ENCODE measurements at places on chromosomes 4 and X.
A peak's percentile ranks its signal among the peaks of the same experiment; 100 is the strongest.

GRCh38 chrX:3962511-3963311, 249.3 kb upstream of the PRKX start:
- DNase-seq: no peak

DNA sequence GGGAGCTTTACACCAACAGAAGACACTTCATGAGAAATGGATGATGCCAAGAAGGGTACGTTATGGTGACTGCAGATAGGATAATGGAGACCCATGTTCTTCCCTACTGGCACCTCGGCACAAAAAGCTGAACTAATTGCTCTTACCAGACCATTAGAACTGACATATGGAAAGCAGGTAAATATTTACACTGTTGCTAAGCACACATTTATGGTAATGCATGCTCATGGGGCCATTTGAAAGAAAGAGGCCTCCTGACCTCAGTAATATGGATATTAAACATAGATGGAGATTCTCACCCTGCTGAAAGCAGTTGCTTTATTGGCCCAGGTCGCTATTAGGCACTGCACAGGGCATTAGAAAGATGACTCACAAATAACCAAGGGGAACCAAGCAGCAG, 1759.6 kb downstream of the C4orf33 start:
- no peak for DNase-seq

DNA sequence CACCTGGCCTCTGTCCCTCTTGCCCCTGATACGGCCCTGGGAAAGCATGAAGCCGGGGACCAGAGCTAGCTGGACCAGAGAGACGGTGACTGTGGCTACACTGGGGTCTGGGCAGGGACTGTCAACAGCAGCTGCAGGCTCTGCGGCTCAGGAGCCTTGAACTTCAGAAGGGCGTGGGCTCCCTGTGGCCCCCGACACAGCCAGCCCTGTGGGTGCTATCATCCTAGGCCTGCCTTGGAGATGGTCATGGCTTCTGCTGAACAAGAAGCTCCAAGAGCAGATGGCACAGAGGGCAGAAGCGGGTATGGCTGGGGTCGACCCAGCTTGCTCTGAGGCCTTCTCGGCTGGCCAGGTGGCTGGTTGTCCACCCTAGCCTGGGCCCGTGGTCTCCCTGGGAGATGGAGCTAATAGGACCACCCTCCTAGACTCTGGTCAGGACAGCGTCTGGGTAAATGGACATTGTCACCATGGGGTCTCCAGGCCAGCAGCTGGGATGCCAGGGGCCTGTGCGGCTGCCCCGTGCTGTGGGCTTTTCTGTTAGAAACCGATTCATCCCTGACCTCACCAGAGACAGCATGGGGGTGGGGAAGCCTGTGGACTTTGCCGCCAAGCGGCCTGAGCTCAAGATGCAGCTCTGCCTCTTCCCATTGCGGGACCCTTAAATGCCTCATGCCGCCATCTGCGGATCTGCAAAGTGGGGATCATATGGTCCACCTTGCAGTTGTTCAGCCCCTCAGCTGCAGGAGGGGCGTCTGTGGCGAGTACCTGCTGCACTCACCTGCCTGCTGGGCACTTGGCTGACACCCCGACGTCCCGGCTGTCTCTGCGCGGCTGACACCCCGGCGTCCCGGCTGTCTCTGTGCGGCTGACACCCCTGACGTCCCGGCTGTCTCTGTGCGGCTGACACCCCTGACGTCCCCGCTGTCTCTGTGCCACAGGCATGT, 21.1 kb downstream of the CPZ start:
- no peak for DNase-seq

DNA sequence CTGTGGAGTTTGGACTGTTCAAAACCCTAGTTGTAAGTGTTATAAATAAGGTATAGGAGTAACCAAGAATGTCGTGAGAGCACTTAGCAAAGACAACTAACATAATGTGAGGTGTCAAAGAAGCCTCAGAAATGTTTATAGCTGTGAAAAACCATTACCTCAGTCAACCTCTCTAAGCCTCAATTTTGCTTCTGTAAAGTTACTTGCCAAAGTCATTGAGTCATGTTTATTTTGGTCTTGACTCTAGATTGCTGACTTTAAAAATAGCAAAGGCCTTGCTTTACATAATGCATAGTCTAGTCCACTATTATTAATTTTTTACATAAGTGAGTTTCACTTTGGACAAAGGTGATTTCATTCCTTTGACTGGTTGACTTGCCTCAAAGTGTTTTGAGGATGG, 257.6 kb upstream of the CXXC4 start:
- no peak for DNase-seq

DNA sequence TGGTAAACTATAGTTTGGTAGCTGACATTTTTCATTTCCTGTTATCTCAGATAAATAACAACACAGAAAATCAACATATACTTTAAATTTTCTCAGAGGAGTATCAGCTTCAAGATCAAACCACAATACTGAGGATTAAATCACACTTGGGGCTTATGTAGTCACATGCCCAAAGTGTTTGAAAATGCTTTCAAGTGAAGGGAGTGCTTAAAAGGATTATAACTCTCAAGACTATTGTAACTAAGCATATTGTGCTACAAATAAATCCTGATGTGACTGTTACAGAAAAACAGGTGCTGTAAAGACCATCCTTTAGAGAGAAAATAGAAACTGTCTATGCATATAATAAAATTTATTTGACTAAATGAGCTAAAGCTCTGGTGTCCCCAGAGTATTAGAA, 887.6 kb downstream of the ADGRL3 start:
- DNase-seq: no peak

- DNase-seq: no peak
Measured at GRCh38 chr4:38275331-38276100, 315.3 kb downstream of the PTTG2 start.

GRCh38 chrX:107714206-107714891, 61.2 kb downstream of the TSC22D3 start:
- no peak for DNase-seq

GRCh38 chr4:82652062-82652461, 90.3 kb upstream of the TMEM150C start:
- DNase-seq: no peak

DNA sequence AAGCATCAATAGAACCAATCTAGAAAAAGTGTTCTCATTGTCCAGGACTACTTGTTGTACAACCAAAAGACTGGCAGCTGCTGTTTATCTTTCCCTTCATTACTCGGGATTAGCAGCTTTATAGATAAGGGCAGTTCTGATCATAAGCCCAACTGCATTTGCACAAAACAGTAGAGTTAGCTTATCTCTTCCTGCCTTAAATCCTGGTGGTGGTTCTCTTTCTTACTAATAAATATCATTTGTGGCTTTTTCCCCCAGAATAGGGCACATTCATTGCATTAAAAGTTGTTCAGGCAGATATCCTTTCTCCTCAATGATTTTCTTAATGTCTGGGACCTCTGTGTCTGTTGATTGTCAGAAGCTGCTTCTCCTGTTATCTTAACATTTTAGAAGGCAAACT, 20.2 kb upstream of the RRAGB start:
- no peak for DNase-seq

- peak; percentile 14 for DNase-seq
Measured at GRCh38 chrX:56761167-56761566, 32.1 kb downstream of the NBDY start.

GRCh38 chr4:183098723-183099536, at the start of gene WWC2:
TSS of gene WWC2 (plus strand) at chr4:183099257. CDS start at chr4:183099492, 235 bp downstream.
- DNase-seq: peak; percentile 74

DNA sequence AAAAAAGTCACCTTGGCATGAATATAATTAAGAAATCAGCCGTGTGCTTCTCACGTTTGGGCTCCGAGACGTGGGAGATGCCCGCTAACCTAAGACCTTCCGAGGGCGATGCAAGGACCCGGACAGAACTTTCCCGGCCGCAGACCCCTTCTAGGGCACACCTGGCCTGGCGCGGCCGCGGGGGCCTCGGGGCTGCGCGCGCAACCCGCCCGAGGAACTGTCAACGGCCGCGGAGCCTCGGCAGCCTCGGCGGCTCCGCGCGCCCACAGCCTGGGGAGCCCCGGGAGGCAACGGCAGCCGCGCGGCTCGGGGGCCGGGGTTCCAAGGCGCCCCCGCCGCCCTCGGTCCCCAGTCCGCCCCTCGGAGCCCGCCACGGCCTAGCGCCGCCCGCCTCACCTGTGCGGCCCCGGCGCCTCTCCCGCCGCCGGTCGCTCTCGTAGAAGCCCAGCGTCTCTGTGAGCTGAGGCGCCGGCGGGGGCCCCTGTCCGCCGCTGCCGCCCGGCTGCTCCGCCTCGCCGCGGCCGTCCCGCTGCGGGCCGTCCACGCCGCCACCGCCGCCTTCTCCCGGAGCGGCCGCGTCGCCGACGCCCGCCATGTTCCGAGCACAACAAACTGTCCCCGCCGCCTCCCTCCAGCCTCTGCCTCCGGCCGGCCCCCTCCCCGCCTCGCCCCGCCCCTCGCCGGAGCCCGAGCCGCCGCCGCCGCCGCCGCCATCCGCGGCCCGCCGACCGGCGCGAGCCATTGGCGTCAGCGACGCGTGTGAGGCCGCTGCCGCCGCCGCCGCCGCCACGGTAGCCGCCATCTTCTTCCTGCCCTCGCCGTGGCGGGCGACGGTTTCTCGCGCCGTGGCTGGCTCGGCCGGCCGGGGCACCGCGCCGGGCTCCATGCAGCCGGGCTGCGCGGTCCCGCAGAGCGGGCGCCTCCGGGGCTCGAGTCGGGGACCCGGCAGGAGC, at the start of gene TAPT1:
TSS of gene TAPT1 (minus strand) at position 609 of the 953 bp plus-strand sequence. CDS start at position 595, 14 bp downstream.
- DNase-seq: peak; percentile 84

DNA sequence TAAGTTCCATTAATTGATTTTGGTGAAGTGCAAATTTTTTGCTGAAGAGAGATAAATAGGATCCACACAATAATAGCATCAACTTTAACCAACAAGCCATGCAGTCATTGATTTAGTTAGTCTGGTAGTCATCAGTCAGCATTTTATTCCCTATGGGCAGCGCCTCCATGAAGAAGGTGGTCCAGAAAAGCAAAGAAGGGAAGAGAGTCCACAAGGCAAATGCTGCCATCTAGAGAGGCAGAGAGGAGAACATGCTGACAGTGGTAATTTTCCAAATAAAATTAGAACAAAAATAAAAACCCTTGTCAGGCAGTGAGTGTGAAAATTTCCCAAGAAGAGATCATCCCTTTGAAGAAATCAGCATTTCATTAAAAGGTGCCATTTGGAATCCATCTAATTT, 366.7 kb upstream of the FAM241A start:
- DNase-seq: no peak

GRCh38 chr4:142230991-142231390, 594.6 kb downstream of the IL15 start:
- DNase-seq: no peak

DNA sequence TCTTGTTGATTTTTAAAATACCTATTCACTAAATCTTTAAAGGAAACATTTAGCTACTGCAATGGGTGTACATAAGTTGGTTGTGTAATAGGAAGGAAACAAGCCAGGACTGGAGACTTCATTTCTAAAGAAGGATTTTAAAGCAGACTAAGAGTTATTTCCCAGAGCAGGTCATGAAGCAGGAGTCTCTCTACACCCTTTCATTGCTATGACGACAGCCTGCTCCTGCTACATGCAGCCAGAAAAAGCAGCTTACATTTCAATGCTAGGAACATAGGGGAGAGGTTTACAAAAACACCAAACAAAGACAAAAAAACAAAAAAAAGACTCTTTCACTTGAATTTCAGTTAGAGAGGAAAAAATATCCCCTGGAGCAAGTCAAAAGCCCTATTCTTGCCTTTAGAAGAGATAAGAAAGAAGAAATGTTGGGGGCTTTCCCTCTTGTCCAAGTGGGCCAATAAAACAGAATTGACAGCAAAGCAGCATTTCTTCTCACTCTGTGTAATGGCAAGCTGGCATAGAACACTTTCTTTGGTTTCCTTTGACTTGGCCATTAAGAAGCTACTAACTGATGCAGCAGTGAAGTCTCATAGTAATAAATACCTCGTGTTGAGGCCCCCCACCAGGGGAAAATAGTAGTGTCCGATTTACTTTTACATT, 3.4 kb downstream of the SPARCL1 start:
- no peak for DNase-seq

DNA sequence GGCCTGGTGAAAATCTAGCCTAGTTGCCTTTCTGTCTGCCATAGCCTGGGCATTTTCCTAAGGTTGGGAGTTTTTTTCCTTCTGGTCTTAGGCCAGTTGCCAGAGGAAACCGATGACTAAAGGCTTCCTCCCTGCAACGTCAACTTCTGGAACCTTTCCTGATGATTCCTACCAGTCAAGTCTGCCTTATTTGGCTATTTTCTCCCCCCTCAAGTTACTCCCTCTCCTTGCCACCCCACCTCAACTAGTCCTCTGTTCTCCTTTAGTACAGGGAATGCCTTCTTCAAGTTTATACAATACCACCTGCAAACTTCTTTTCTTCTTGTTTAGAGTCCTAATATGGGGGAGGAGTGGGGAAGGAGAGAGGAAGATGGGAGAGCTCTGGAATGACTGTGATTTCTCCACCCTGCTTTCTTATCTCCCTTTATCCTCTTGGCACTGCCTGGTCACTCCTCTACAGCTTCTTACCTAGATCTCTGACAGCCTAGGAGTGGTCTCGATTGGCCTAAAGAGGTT, 10.6 kb downstream of the MSN start:
- no peak for DNase-seq

DNA sequence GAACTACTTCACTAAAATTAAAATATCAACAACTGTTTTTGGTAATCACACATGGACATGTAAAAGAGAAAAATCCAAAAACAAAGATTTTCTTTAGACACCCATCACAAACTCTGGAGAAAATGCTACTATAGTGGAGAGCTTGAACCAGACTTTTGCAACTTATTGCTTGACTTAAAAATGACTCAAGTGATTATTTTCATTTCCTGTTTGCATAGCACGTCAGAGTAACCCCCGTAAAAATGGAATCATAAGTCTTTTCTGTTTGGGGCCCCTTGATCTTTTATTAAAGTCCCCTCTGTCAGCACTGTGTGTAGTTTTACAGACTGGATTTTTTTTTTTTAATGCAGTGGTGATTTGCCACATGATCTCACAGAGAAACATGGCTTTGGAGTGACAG, 79.5 kb downstream of the PRKG2 start:
- no peak for DNase-seq

All from activated T-cell treated with anti-CD3 and anti-CD28 coated beads, Interleukin-2, amount 50 U/mL, for 48 hours (primary cell).